Activated CD4-positive, alpha-beta memory T cell treated with anti-CD3 and anti-CD28 coated beads for 36 hours (primary cell): ENCODE measurements at places on chromosomes 5 and 9. TPM values are rescaled to one million over a fixed set of nuclear protein-coding genes. Genes with fewer than 3 reads are reported as not detected.
A peak's percentile ranks its signal among the peaks of the same experiment; 100 is the strongest.

- no peak overlapping the region for H3K27ac ChIP-seq
- DNase-seq = no peak
- H3K4me3 ChIP-seq = no peak overlapping the region
Measured at GRCh38 chr9:33742519-33742918, 52.8 kb upstream of the PRSS3 start.

DNA sequence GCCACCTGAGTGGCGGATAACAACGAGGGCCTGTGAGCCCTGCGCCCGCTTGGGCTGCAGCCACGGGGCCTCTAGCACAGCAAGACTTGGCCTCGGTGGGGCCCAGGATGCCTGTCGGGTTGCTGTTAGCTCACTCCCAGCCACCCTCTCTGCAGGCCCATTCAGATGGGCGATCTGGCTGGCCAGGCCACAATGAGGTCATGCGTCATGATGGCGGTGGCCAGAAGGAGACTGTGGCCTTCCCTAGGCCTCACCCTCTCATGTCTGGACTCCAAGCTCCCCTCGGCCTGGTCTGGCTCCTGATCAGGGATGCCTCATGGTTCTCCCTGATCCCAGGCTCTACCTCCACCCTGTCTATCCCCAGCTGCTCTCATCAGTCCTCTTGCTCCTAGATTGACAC is 19.0 kb upstream of the TCOF1 start:
- H3K27me3 ChIP-seq = no peaks in the 10 kb centered on the region
- no peak for DNase-seq
- H3K27ac ChIP-seq = no peak overlapping the region
- H3K4me3 ChIP-seq = no peak overlapping the region

DNA sequence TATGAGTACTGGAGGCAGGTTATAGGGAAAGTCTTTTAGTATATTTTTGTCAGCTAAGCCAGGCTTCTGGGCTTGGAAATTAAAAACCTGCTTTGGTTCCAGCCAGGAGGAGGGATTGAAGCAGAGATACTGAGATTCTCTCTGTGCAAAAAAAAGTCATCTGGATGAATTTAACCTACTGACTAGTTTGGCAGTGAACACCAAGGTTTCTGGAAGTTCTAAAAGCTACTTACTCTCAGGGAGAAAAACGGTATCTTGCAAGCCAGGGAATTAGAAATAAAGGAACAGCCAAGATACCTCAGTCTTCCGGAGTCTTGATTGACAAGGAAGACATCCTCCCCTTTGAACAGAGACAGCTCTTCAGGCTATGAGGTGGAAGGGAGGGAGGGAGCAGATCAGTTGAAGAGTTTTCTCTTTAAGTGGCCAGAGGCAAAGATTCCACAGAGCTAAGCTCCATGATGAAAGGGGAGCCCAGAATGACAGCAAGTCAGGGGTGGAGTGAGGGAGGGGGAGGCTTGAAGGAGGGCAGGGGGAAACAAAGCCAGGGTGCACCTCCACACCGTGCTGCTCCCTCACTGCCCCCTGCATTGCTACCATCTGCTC is 8.3 kb upstream of the ZBTB34 start:
- no peaks in the 10 kb centered on the region for H3K4me1 ChIP-seq
- no peak for DNase-seq
- no peak overlapping the region for H3K27ac ChIP-seq
- no peak overlapping the region for H3K4me3 ChIP-seq
- H3K27me3 ChIP-seq = peaks cover 27% of the 10 kb centered on the region

DNA sequence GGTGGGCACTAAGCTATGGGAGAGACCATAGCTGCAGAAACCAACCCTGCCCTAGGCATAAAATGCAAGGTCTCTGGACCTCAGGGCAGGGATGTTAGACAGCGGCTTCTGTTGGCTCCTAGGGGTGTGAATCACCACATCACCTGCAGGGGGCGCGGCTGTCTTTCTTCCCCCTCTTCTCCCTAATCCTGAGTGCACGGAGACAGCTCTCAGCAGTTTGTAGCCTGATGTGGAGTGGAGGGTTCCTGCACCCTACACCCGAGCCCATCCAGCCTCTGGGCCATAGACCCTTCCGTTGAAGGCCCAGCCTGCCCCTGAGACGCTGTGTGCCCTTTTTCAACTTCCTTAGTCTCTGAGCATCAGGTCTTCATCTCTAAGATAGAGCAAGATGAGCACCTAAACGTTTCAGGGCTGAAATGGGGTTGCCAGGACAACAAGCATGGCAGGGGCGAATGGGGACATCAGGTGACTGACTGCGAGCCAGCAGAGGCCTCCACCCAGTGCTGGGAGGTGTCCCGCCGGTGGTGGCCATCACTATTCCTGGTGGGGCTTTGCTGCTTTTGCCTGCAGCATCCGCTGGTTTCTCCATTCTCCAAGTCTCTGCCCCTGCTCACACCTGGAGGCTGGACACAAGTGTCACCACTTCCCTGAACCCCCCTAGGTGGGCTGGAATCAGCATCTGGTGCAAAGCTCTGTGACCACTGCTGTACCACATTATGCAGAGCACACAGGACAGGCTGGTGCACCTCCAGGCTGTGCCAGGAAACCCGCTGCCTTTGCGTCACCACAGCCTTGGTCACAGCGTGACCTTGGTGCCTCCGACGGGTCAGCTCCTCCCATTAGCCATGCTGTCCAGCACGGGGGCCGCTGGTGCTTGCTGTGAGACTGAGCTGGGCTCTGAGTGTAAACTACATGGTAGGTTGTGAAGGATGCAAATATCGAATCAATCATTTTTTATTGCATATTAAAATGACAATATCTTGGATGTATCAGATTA is 2.5 kb upstream of the SEC16A start:
- H3K27me3 ChIP-seq = no peaks in the 10 kb centered on the region
- peak; percentile 91 for DNase-seq

- H3K4me3 ChIP-seq = peak overlapping the region; percentile 85
- H3K27me3 ChIP-seq = no peaks in the 10 kb centered on the region
- H3K36me3 ChIP-seq = peaks cover 18% of the 10 kb centered on the region
- H3K4me1 ChIP-seq = peaks cover 66% of the 10 kb centered on the region
Measured at GRCh38 chr9:129486756-129487657, 133.9 kb downstream of the C9orf50 start.

GRCh38 chr5:115180165-115180709 is 10.5 kb upstream of the TRIM36 start:
- peaks cover 3% of the 10 kb centered on the region for H3K36me3 ChIP-seq
- peaks cover 6% of the 10 kb centered on the region for H3K4me1 ChIP-seq
- H3K4me3 ChIP-seq = peak overlapping the region; percentile 69
- DNase-seq = peak; percentile 28

The SLC45A2 gene
- total RNA-seq = not detected

DNA sequence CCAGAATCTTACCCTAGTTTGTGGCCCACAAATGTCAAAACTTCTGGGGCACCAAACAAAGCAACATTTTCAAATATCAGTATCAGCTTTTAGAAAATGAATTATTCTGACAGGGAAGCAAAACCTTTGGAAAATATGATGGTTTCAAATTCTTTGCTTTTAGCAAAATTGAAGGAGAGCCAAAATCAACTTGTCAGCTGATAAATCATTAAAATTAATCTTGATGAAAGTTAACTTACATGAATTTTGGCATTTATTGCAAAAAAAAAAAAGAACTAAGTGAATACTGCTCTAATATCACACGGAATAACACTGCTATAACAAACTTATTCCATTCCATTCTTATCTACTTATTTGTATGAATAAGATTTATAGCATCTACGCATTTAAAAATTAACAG is 158.1 kb upstream of the TARS1 start:
- DNase-seq = no peak
- no peaks in the 10 kb centered on the region for H3K36me3 ChIP-seq
- no peaks in the 10 kb centered on the region for H3K27me3 ChIP-seq
- no peaks in the 10 kb centered on the region for H3K4me1 ChIP-seq
- H3K4me3 ChIP-seq = no peak overlapping the region

The TRIM7 gene
- total RNA-seq = 2.9 TPM

GRCh38 chr5:9090381-9091026 is 455.4 kb downstream of the SEMA5A start:
- H3K4me1 ChIP-seq = no peaks in the 10 kb centered on the region
- no peak overlapping the region for H3K4me3 ChIP-seq
- no peaks in the 10 kb centered on the region for H3K27me3 ChIP-seq

- no peak overlapping the region for H3K27ac ChIP-seq
- H3K27me3 ChIP-seq = peaks cover 6% of the 10 kb centered on the region
- no peaks in the 10 kb centered on the region for H3K4me1 ChIP-seq
- no peak overlapping the region for H3K4me3 ChIP-seq
Measured at GRCh38 chr9:2303056-2303455, 287.9 kb downstream of the SMARCA2 start.

GRCh38 chr9:121360601-121361374 is 9.3 kb downstream of the STOM start:
- H3K27me3 ChIP-seq = no peaks in the 10 kb centered on the region
- no peak for DNase-seq
- H3K4me1 ChIP-seq = peaks cover 80% of the 10 kb centered on the region
- no peak overlapping the region for H3K27ac ChIP-seq
- H3K4me3 ChIP-seq = no peak overlapping the region

DNA sequence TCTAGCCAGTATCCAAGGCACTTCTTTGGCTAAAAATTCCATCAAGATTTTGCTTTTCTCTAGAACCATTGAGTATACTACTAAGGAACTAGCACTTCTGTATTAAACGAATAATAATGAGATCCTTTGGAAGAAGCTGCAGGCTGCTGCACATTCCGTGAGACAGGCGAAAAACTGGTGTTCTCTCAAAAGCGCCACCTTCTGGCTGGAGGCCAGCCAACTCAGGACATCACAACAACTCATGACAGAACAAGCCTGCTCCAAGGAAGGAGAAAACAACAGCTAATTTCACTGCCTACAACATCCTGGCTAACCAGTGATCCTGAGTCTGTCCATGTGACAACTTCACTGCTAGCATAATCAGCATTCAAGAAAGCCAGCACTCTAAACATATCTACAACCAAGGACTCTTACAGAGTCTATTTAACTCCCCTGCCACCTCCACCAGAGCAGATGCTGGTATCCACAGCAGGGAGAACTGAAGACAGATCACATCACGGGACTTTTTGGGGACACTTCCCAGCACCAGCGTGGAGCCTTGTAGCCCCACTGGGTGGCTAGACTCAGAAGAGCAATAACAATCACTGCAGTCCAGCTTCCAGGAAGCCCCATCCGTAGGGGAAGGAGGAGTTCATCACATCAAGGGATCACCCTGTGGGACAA is 150.5 kb downstream of the YTHDC2 start:
- H3K4me3 ChIP-seq = no peak overlapping the region
- H3K27me3 ChIP-seq = peaks cover 26% of the 10 kb centered on the region
- no peaks in the 10 kb centered on the region for H3K36me3 ChIP-seq
- H3K4me1 ChIP-seq = no peaks in the 10 kb centered on the region
- DNase-seq = peak; percentile 45

DNA sequence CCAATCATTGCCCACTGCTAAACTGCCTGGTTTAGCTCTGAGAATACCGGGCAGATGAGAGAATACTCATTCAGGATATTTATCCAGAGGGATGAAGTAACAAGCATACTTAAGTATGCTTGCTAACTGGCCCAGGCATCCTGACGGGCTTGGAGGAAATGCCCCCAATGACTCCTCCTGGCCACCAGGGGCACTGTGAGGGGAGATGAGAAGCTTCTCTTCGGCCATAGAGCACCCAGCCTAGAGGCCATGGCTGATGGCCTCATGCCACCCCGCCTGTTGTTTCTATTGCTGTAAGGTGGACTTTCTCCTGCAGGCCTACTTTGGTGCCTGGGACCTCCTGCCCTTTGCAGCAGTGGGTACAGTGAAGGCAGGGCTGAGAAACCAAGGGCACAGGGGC is 134.5 kb upstream of the FSTL4 start:
- H3K27me3 ChIP-seq = peaks cover 7% of the 10 kb centered on the region
- no peak overlapping the region for H3K4me3 ChIP-seq
- no peaks in the 10 kb centered on the region for H3K36me3 ChIP-seq
- peak; percentile 43 for DNase-seq

The PAEP gene
- not detected for total RNA-seq

The GNPDA1 gene
- 56.6 TPM for total RNA-seq

GRCh38 chr9:110109333-110110092 is 98.4 kb downstream of the C9orf152 start:
- H3K27me3 ChIP-seq = no peaks in the 10 kb centered on the region
- no peaks in the 10 kb centered on the region for H3K4me1 ChIP-seq
- H3K27ac ChIP-seq = no peak overlapping the region
- DNase-seq = no peak
- no peaks in the 10 kb centered on the region for H3K36me3 ChIP-seq
- no peak overlapping the region for H3K4me3 ChIP-seq

The FOXD4L3 gene
- not detected for total RNA-seq
